ENCODE measurements at places on chromosomes 16 and 17.

- DNase-seq, result no peak
Measured at GRCh38 chr17:59357219-59357697, 25.8 kb downstream of the YPEL2 start.

GRCh38 chr16:69745232-69745612 lies 9.5 kb downstream of the NOB1 start:
- no peak for DNase-seq

DNA sequence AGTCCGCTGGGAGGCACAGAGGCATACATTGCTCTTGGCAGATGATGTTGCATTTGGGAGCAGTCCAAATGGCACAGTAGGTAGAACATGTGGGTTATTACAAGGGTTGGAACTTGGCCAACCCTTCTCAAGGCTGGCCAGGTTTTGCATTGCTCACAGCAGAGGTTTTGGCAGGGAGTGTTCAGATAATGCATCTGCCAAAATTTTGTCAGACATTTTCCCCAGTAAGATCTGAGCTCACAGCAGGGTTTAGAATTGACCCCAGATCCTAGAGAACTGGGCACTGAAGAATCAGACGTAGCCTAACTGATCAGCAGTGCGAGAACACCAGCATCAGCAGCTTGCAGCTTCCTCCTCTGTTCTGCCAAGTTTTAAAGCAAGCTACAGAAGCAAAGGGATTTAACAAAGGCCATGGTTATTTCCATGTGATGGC lies 468.8 kb upstream of the KIF2B start:
- DNase-seq, result peak; percentile 30

GRCh38 chr16:12672986-12673385 lies 130.7 kb downstream of the CPPED1 start:
- DNase-seq, result no peak

- no peak for DNase-seq
Measured at GRCh38 chr16:19400711-19401110, 17.0 kb upstream of the TMC5 start.

DNA sequence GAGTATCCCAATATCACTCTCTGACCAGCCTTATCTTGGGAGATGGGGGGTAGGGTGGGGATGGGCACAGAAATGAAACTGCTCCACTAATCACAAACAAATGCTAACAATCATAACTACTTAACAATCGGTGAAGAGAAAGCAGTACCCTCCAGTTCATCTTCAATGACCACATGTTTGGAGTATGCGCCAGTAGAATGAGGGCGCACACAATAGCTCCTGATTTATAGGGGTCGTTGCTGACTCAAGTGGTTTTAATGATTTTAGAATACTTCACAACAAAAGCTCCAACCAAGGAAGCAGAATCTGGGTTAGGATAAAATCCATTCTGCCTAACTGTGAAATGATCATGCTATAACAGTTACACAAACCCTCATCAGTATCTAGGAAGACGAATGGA lies 184.4 kb downstream of the AATF start:
- no peak for DNase-seq
